CD4-positive, alpha-beta T cell treated with Interleukin-4 for 4 hours (primary cell): ENCODE measurements at places on chromosomes 3 and 15.

- no peak for DNase-seq
These were observed 220.4 kb upstream of the THBS1 start for GRCh38 chr15:39360452-39360851.

GRCh38 chr3:124648551-124648950 is 81.7 kb upstream of the UMPS start:
- DNase-seq: no peak

DNA sequence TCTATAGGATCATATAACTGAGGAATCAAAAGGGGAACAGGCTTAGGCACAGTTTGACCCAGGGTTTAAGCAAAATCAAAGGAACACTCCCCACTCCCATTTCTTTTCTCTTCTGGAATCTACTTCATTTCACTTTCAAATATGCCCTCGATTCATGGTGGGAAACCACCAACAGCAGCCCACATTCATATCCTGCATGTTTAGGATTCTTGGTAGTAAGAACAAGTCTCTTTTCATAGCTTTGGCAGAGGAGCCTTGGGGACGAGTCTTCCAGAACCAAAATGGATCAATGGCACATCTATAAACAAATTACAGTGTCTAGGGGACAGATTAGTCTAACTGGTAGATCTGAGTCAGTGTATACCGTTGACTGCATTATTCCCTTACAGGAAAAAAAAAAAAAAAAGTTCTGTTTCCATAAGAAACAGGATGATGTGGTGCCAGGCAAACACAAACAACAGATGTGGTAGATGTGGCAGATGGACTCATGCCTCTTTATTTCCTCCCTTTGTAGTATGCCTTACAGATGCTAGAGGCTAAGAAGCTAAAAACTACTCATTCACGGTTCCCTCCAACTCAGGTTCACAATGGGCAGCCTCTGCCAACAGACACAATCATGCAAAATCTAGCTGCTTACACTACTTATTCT is 578.3 kb upstream of the ADAMTS9 start:
- no peak for DNase-seq

DNA sequence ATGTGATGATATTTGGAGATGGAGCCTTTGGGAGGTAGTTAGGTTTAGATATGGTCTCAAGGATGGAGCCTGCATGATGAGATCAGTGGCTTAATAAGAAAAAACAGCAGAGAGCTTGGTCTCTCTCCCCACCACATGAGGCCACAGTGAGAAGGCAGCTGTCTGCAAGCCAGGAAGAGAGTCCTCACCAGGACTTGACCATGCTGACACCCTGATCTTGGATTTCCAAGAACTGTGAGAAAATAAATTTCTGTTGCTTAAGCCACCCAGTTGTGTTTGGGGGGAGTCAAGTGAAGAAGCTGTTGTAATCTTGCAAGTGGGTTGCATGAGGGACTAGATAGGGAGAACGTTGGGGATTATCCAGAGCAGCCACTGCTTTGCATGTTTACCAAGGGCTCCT is 62.3 kb upstream of the TNFAIP8L3 start:
- DNase-seq: no peak

DNA sequence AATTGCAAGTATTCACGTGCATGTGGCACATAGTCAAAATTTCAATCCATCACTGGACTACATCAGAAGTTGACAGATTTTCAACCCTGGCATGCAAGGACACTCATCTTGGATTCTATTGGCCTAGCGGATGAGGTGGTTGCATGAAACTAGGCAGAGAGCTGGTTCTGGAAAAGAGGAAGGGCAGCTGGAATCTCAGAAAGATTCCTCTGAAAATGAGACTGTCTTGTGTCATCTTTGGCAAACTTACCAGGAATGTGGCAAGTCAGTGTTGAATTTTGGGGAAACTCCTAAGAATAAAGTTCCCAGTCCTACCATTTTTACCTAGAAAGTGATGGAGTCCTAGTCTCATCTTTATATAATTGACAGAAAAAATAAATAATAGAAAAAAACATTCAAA is 384.3 kb upstream of the NR2F2 start:
- DNase-seq: no peak

DNA sequence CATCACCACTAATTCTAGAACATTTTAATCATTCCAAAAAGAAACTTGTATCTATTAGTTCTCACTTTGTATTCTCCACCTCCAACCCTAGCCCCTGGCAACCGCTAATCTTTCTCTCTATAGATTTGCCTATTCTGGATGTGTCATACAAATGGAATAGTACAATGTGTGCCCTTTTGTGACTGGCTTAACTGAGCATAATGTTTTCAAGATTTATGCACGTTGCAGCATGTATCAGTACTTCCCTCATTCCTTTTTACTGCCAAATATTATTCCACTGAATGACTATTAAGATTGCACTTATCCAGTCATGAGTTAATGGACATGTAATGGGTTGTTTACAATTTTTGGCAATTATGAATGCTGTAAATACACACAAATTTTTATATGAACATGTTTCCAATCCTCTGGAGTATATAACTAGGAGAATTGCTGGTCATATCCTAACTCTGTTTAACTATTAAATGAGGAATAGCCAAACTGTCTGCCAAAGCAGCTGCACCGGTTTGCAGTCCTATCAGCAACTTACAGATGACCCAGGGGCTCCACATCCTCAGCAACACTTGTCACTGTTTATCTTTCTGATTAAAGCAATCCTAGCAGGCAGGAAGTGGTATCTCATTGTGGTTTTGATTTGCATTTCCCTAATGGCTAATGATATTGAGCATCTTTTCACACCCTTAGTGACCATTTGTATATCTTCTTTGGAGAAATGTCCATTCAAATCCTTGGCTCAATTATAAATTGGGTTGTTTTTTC is 42.9 kb downstream of the DCUN1D1 start:
- peak; percentile 18 for DNase-seq

GRCh38 chr3:102124282-102124681 is 275.0 kb downstream of the NFKBIZ start:
- DNase-seq: no peak

- peak; percentile 6 for DNase-seq
These were observed 150.5 kb downstream of the WDR76 start for GRCh38 chr15:43977072-43977884.

GRCh38 chr3:20060974-20061685 is 20.9 kb downstream of the KAT2B start:
- DNase-seq: peak; percentile 39

DNA sequence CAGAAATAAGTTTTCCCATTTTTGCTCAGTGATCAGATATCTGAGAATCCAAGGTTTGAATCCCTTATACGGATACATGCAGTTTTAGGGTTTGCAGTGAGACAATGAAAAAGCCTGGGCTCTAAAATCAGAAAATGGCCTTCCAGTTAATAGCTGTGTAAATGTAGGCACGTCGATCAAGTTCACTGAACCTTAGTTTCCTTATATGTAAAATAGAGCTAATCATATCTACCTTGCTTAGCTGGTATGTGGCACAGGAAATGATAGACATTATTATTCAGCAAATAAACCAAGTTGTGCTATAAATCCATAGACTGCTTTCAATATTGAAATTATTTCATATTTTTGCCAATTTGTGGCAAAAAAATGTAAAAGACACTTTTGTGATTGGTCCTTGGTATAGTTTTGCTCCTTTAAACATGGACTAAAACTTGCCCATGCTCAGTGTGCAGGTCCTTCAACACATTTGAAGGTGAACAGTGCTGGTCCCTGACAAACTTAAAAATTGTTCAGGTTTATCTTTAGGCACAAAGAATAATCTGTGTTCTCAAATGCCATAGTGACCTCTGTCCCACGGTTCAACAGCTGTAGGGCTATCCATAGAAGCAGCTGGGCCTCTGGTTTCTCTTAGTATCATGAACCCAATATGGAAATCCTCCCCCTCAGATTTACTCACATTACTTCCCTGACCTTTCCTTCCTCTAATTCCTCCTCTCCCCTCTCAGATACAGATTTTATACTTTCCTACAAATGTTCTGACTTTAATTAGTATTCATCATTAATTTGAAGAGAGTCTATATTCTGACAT is 51.0 kb downstream of the CCDC54 start:
- no peak for DNase-seq

GRCh38 chr3:8778475-8778874 is 9.1 kb upstream of the OXTR start:
- DNase-seq: no peak

DNA sequence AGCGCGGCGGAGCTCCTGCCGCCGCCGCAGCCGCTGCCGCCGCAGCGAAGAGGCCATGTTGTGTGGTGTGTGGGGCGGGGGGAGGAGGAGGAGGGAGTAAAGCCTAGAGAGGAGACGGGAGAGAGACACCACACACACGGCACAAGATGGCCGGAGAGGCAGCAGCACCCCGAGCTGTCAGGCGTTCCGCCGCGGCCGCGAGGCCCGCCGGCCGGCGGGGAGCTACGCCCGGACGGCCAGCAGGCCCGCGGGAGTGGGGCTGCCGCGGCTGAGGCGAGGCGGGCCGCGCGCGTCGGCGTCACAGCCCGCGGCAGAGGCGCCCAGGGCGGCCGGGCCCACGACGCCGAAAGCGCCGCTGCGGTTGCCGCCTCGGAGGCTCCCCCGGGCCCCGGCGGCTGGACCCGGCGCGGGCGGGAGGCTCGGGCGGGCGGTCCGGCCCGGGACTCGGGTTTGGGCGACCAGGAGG is 17.4 kb upstream of the CHD2 start:
- no peak for DNase-seq

- no peak for DNase-seq
These were observed 1.9 kb downstream of the PLOD2 start for GRCh38 chr3:146159037-146159436.

- DNase-seq: no peak
These were observed 22.2 kb downstream of the EPHB3 start for GRCh38 chr3:184583578-184584451.

DNA sequence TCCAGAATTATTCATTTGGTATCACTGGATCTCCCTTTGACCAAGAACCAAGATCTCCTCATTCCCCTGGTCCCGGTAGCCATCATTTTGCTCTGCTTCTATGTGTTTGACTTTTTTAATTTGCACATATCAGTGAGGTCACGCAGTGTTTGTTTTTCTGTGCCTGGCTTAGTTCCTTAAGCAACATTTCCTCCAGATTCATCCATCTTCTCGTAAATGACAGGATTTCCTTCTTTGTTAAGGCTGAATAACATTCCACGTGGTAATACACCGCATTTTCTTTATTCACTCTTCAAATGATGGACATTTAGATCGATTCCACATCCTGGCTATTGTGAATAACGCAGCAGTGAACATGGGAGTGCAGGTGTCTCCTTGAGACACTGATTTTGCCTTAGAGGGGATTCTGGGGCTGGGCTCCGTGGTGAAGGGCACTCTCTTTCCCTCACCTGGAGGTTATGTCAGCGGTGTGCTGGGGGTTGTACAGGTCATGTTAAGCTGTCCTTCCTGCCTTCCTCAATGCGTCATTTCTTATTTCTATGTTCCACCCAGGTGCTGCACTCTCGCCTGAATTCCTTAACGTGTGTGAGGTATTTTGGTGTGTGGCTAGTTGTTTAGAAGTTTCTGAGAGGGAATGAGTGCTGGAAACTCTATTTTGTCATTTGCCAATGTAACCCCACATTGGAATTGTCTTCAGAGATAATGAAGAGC is 212.2 kb downstream of the LPP start:
- DNase-seq: no peak

DNA sequence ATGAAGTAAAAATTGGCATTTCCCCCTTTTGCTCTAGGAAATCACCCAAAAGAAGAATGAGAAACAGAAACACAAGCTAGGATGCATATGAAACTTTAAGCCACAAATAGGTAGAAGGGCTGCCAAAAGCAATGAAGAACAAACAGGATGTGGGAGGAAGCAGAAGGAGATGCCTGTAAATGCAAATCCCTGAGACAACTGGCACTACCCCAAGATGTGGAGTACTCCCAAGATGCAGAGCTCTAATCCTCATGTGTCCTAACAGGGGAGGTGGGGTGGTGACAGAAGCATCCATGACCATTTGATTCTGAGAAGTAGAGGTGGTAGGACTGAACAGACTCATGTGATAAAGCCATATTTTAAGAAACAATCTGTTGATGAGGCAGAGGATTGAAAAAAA is 31.9 kb upstream of the ZNF280D start:
- DNase-seq: no peak

DNA sequence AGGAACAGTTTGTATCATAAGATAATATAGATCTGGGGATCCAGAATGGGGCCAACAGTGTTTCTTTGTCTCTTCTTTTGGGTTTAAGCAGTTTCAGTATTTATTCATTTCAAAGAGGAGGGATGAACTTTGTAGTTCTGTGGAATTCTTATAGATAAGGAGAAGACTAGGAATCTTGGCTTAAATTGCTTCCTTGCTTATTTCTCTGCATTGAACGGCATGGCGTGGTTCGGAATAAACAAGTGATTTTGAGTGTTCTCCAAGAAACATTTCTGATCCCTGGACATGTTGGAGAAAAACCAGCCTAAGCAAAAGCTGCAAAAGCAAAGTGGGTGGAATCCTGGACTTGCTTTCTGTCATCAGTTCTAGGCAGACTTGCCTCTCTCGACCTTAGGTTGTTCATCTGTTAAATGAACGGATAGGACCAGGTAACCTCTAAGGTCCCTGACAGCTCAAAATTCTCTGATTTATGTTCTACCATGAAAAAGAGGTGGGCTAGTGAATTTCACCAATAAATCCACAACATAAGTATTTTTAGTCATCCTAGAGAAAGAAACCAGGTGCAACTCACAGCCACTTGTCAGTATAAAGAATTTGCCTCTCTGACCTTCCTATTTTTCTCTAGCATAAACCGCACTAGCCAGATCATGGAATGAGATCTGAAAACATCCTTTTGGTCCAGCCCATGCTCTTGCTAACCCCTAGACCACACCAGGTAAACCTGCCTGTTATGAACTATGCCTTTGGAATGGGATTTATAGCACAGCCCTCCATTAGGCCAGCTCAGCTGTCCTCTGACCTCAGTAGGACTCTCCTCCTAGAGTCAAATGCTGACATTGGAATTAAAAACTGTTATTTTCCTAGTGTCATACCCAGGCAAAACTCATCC is 78.8 kb downstream of the CLDN11 start:
- DNase-seq: no peak

GRCh38 chr3:148233403-148233802 is 464.3 kb upstream of the AGTR1 start:
- no peak for DNase-seq

- no peak for DNase-seq
These were observed 58.8 kb downstream of the AMOTL2 start for GRCh38 chr3:134315286-134316106.

DNA sequence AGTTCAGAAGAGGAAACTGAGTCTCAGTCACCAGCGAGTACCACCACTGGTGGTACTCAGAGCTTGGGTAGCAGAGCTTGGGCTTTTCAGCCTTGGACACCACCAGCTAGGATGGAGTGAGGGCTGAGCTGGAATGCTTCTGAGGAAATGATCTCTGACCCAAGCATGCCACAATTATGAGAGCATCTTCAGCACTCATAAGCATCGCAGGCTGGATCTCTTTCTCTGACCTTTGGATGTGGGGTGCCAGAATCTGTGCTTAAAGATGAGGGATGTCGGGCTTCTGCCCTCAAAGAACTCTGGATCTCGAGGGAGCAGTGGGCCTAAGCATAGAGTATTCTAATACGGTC is 36.4 kb downstream of the ZNF710 start:
- DNase-seq: no peak

GRCh38 chr3:44894485-44894884 is 20.1 kb downstream of the TGM4 start:
- DNase-seq: no peak

GRCh38 chr3:14520149-14520548 is 20.0 kb downstream of the GRIP2 start:
- DNase-seq: no peak

- DNase-seq: no peak
These were observed 598.1 kb upstream of the GOLIM4 start for GRCh38 chr3:168693870-168694269.

- DNase-seq: peak; percentile 26
These were observed 26.4 kb upstream of the LAMP3 start for GRCh38 chr3:183188895-183189462.
